NCI-H82 (cell line): ENCODE measurements at places on chromosomes 3 and 15.

DNA sequence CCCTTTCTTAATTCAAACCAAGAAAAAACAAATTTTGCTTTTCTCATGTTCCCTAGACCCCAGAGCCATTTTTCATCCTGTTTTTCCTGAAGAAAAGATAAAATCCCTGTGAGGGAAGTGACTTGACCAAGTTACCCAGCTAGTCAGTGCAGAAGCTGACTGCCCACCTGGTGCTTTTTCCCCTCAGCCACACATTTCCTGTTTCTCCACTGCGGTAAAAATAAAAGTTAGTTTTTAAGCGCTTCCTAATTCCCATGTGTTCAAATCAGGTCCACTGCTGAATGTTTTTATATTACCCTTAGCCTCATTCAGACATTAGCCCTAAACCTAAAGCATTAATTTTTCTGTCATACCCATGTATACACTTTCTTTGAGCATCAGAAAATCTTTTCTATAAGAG is 26.1 kb downstream of the PPP2R3A start:
- no peak for DNase-seq

DNA sequence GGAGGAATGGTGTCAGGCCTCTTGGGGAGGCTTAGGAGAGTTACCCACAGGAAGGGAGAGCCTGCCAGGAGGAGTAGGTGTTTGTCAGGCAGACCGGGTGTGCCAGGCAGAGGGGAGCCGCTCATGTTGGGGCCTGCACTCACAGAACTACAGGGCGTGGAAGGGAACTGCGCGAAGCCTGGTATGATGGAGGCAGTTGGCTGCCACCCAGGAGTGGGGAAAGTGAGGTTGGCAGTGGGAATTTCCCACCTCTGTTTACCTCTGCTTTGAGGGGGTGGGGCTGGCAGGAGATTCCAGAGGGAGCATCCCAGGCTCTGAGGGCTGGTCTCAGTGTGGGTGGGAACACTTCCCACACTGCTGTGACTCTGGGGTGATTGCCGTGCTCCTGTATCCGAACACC is 99.9 kb downstream of the SLCO3A1 start:
- DNase-seq, result no peak

DNA sequence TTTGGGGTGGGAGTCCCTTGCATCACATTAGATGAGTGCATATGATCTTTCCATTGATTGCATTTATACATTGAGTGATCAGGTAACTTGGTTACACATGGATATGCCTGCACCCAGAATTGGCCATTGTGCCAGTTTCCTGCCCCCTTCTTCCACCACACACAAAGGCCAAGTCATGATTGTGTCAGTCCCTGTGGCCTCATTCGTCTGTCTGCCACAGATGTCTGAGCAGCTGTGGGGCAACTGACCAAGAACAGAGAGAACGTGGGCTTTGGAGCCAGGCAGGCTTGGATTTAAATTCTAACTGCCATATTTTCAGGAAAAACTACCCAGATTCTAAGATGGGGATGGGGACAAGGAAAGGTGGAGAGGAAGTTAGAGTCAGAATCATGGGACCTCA is 27.0 kb downstream of the CCNL1 start:
- no peak for DNase-seq

DNA sequence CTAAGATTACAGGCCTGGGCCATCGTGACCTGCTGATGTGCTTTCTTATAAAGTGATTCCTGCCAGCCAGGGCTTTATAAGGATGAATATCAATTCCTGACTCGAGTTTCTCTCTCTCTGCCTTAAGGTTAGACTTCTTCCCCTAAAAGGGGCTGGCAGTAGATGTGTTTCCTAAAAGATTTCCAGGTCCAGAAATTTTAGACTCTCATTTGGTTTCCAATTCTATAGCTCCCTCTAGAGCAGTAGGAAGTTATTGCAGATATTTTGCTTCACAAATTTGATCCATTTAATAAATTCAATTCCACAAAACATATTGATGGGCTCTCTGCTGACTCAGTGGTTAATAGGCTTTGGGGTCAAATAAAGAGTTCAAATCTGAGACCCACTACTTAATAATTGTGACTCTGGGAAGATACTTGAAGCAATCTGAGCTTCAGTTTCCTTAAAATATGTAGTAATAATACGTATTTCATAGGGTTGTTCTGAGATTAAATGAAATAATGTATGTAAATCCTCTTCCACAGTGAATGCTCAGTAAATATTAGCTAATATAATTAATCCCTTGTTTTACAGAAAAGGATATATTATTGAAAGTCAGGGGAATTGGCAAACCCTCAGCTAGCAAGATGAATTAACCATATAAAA is 2.1 kb downstream of the TRIM69 start:
- DNase-seq, result peak; percentile 59

GRCh38 chr3:12553921-12554391 is 2.9 kb upstream of the MKRN2 start:
- DNase-seq, result no peak

GRCh38 chr3:125386811-125387210 is 11.7 kb upstream of the ZNF148 start:
- no peak for DNase-seq

- no peak for DNase-seq
These were observed 17.5 kb downstream of the STAC start for GRCh38 chr3:36397841-36398240.

DNA sequence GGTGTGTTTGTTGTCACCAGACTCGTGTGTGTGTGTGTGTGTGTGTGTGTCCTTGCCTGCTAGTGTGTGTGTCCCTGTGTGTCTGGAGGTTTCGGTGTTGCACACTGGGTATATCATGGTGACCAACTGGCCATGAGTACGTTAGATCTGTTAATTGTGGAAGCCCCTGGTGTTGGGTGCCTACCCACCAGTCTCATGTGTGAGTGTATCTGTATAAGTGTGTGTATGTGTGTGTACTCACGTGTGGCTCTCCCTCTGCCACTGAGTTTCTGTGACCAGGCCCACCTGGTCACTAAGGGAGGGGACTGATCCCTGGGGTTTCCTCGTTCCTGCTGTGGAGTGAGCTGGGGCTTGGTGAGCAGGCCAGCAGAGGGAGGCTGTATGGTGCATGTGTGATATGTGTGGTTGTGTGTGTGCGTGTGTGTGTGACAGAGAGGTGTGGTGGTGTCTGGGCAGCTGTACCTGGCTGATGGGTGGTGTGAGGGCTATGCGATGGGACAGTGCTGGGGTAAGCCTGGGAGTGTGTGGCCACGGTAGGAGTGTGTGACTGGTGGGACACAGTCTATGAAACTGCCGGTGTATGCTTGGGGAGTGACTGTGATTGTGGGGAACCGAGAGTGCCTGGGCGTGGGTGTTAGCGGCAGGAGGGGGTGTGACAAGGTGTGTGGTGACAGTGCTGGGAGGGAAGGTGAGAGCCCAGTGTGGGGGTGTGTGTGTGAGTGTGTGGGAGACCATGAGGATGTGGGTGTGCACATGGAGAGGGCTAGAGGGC is 1.8 kb downstream of the PRKCD start:
- no peak for DNase-seq
